ENCODE measurements at places on chromosomes 3 and 15. TPM values are rescaled to one million over a fixed set of nuclear protein-coding genes. Genes with fewer than 3 reads are reported as not detected.

DNA sequence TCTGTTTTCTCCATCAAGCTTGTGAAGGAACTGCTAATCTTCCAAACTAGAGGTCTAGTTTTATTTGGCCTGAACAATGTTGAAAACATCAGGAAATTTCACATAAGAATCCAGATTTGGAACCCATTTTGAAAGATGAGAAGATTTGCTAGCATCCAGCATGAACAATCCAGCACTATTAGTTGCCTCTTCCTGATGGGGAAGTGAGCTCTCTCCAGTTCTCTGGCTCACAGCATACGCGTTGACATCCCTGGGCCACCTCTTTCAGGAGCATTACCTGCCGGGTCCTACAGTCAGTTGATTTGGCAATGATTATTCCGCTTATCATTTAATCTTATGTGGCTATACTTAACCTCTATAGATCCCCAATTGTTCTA, 10.9 kb downstream of the GPR87 start:
- H3K27me3 ChIP-seq: no peaks in the 10 kb centered on the region
- H3K36me3 ChIP-seq: no peaks in the 10 kb centered on the region
- H3K4me1 ChIP-seq: no peaks in the 10 kb centered on the region
- no peak for DNase-seq
- no peak overlapping the region for H3K27ac ChIP-seq

GRCh38 chr15:74835312-74835823, 7.6 kb downstream of the ULK3 start:
- no peak for DNase-seq
- peaks cover 4% of the 10 kb centered on the region for H3K36me3 ChIP-seq
- H3K27ac ChIP-seq: no peak overlapping the region
- H3K4me3 ChIP-seq: no peak overlapping the region

DNA sequence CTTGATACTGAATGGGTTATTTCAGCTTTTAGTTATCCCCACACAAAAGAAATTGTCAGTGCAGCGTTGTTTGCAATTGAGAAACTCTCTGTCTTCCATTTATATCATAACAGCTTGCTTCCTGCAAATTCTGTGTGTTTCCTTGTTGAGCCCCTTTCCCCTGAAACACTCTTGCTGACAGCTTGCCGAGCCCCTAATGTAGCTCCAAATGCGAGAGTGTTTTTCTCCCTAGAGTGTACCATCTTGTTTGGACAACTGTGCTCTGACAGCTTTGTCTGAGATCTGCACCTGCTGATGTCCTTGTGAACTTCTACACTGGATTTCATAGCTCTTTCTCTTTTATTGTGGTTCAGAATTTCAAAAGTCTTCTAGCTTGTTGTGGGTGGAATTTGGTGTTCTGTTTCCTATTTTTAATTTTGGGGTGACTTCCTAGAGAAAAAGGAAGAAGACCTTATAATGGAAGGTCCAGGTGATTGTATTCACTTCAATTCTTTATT, 343.5 kb downstream of the PDCD6IP start:
- H3K4me3 ChIP-seq: no peak overlapping the region
- DNase-seq: no peak
- no peaks in the 10 kb centered on the region for H3K27me3 ChIP-seq
- no peaks in the 10 kb centered on the region for H3K36me3 ChIP-seq
- H3K27ac ChIP-seq: no peak overlapping the region
- no peaks in the 10 kb centered on the region for H3K4me1 ChIP-seq

- H3K27ac ChIP-seq: no peak overlapping the region
- no peak overlapping the region for H3K4me3 ChIP-seq
Measured at GRCh38 chr15:95044745-95045417, 813.5 kb downstream of the MCTP2 start.

GRCh38 chr3:123167686-123168085, 34.1 kb upstream of the SEC22A start:
- no peak overlapping the region for H3K4me3 ChIP-seq
- H3K27me3 ChIP-seq: no peaks in the 10 kb centered on the region
- DNase-seq: no peak

DNA sequence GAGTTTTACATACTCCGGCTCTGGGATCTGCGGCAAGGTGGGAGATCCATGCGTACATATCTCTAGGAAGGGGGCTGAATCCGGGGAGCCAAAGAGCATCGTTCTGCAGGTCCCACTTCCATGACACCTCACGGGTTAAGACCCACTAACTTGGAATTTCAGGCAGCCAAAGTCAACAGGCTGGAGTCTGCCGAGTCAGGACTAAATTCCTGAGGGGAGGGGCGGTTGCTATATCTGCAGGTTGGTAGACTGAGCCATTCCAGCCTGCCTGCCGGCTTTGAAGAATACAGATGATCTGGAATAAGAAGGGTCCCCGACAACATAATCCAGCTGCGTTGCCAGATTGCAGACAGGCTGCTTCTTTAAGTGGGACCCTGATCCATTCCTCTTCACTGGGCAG, 65.4 kb upstream of the PEX5L start:
- H3K27ac ChIP-seq: no peak overlapping the region
- no peaks in the 10 kb centered on the region for H3K4me1 ChIP-seq
- H3K4me3 ChIP-seq: no peak overlapping the region
- no peak for DNase-seq
- no peaks in the 10 kb centered on the region for H3K36me3 ChIP-seq

DNA sequence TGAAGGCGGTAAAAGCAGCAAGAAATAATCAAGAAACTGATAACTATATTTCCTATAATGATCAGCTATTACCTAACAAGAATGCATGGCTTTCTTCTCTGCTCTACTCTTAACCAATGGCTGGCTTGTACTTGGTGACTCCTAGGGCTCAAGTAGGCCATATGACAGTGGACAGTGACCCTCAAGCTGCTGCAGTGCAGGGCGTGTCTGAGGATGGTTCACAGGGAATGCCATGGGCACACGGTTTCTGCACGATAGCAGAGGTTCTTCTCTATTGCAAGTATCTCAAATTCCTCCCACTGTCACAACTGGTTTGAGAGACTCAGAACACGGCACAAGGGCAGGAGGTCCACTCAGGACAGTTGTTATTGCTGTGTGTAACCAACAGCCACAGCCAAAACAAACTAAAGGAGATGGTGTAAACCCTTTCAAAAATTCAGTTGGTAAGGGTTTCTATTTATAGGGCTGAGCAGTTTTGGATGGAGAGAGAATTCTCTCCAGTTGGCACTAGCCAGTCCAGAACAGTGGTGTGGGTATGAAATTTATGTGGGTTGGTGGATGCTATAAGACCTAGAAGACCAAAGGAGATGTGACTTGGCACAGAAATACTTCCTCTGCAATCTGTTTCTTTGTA, 103.2 kb upstream of the ST8SIA2 start:
- H3K4me3 ChIP-seq: no peak overlapping the region
- H3K4me1 ChIP-seq: no peaks in the 10 kb centered on the region
- H3K36me3 ChIP-seq: no peaks in the 10 kb centered on the region
- no peak overlapping the region for H3K27ac ChIP-seq

The GOLGA8J gene
- not detected for total RNA-seq
